ENCODE measurements at places on chromosomes 4 and X. TPM values are rescaled to one million over a fixed set of nuclear protein-coding genes. Genes with fewer than 3 reads are reported as not detected.
A peak's percentile ranks its signal among the peaks of the same experiment; 100 is the strongest.

Gene C1GALT1C1
- 23.7 TPM for total RNA-seq

GRCh38 chrX:139823806-139824205 lies 109.0 kb downstream of the ATP11C start:
- DNase-seq: no peak

DNA sequence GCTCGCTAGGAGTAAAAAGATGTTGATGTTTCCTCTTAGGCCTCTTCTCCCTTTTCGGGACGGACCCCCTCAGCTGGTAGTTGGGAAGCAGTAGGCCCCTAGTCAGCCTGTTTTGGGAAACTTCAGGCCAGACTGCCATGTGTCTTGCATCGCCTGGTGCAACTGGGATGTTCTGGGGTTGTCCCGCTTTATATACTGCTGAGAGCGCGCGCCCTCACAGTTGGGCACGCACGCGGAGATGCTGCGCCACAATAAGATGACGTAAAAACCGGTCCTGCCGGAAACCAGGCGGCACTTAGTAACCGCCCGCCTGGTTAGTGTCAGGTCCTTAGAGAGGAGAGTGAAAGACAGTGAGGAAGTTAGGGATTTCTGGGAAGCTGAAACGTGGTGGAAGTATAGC lies 231.3 kb upstream of the CT83 start:
- no peak for DNase-seq

Gene JADE3
- total RNA-seq: 1.3 TPM

DNA sequence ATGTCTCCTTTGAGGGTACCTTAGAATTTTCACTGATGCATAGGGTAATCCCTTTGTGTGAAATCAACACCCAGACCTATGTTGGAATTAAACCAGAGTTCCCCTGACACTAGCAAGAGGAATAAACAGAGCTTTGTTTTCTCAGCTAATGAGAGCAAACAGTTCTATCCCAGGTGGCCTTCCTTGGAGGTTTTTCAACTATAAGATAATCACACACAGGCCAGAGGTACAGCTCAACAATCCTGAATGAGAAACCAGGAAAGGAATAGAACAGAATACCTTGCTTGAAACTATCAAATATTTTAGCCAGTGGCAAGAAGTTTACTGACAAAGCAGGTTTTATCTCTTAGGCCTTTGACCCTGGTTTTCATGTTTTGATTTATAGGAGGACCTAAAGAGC lies 100.2 kb downstream of the OTC start:
- DNase-seq: no peak

Gene DRD5
- total RNA-seq: not detected

- DNase-seq: no peak
These were observed 21.2 kb downstream of the ARHGAP10 start for GRCh38 chr4:147753047-147753446.

- peak; percentile 14 for DNase-seq
These were observed 1.5 kb downstream of the KLF8 start for GRCh38 chrX:56233682-56234081.

DNA sequence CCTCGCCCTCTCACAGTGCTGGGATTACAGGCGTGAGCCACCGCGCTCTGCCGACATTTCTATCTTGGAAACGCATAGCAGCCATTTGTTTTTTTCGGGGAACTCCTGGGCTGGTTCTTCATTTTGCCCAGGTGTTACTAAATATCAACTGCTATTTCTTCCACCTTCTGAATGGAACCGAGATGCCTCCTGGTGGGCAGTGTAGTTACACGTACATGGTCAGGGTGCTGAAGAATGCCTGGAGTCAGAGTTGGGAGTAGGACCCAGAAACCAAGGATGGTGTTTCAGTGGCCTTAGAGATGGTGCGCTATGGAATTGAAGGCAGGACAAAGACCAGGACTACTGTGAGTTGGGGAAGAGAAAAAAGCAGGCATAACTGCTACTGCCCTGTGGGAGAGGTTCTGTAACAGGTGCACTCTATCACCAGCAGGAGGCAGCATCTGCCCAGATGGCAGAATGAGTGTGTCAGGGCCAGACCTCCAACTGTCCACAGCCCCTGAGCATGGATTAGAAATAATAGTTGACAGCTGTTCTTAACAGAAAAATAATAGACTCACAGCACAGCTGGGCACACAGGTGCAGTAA lies 81.7 kb downstream of the ZC4H2 start:
- DNase-seq: no peak

Gene NOX1
- total RNA-seq: not detected

Gene SEC31A
- total RNA-seq: 118 TPM

GRCh38 chr4:81676537-81676936 lies 204.8 kb upstream of the RASGEF1B start:
- no peak for DNase-seq

DNA sequence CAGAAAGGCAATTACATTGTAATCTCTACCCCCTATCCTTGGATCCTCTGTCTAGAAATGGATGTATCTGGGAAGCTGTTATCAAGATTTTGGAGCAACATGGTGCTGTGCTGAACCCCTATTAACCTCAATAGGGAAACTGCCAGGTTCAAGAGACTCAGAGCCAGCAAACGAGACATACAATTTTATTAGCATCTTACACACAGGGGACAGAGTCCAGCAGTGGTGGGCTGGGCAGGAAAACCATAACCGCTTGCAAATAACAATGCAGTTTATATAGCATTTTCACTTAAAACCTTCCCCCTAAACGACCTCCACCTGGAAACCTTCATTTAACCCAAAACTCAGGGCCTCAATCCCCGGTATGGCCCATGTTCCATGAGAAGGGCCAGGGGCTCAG lies 79.5 kb downstream of the SYTL5 start:
- DNase-seq: no peak

DNA sequence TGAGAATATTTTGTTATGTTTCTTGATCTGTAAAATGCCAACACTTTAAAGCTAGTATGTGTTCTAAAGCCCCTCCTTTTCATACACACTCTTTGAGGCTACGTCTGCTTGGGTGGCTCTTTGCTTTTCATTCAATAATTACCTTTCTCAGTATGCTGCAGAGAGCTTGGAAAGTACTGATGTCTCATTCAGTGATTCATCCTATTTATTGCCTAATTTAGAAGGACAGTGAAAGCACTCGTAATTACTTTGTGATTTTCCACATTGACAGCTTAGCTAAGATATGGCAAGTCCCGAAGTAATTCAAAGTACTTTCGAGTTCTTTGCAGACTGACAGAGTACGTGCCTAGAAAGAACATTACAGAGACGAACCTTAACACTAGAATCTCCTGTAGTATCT lies 57.2 kb downstream of the BMP15 start:
- no peak for DNase-seq

Measured in activated T-helper 1 cell treated with anti-CD3 and anti-CD28 coated beads, Interleukin-12 subunit alpha, Interleukin-12 subunit beta, Interleukin-2, Interleukin-4 antibody, amounts not matched to agents 30 ng/mL and 10 ng/mL and 1 ng/mL, durations not matched to agents 14 hours and 24 hours and 36 hours (primary cell).